ENCODE measurements at places on chromosomes 12 and 14.

DNA sequence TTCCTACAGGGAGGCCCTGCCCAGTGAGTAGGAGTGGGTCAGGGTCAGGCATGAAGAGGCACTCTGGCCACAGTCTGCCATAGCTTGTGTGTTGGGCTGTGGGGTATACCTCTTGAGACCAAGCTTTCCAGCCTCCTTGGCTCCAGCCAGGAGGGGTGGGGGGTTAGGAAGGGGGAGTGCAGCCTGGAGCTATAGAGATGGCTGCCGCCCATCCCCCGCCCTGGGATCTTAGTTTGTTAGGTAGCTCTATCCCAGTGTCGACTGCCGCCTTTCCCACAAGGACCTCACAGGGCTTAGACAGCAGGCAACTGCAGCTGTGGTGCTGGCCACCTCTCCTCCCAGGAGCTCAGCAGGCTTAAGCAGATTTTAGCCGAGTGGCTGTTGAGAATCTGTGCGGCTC is 216.4 kb downstream of the PLCZ1 start:
- DNase-seq = no peak

- DNase-seq = no peak
Observed at GRCh38 chr12:75011120-75011519, 198.5 kb downstream of the KCNC2 start.

DNA sequence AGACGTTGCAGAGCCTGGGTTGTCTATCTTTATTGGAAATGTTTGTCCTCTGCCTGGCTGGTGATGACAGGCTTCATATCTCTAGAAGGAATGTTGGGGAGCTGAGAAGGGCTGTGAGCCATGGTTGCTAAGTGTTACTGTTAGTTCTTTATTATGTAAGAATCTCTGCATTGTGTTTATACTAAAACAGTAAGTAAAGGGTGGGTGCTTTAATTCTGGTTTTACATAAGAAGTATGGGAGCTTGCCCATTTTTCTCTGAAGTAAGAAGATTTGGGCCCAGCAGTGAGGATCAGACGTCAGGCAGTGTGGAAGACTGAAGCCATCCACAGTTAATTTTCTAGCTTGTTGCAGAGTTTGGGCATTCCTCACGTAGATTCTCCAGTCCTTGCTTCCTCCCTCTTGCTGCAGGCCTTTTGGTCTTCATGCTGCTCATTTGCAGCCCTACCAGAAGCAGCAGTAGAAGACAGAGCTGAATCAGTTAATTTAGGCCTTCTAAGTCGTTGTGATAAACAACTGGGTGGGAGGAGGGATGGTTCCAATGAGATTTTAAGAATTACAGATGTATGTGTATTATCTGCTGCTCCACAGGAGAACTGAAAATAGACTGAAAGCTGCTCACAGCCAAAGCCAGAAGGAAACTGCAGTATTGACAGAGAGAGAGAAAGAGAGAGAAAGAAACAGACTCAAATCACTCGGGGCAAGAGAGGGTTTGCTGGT is 21.4 kb downstream of the WNT5B start:
- no peak for DNase-seq

GRCh38 chr14:106737021-106737420 is 1210.6 kb downstream of the TMEM121 start:
- no peak for DNase-seq

DNA sequence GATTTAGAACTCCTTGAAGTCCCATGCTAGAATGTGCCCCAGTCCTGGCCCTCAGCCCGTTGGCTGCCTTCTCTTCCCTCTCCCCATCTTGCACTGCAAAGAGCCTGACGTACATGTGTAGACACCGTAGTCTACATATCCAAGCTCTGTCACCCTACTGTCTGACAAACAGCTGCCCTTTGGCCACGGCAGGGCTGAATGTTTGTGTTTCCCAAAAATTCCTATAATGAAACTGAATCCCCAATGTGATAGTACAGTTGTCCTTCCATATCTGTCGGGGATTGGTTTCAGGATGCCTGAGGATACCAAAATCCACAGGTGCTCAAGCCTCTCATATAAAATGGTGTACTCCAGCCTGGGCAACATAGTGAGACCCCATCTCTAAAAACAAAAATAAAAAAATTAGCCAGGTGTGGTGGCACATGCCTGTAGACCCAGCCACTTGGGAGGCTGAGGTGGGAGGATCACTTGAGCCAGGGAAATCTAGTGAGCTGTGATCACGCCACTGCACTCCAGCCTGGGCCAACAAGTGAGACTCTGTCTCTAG is 12.3 kb upstream of the TFCP2 start:
- no peak for DNase-seq

GRCh38 chr12:115758183-115758582 is 519.3 kb downstream of the MED13L start:
- no peak for DNase-seq

DNA sequence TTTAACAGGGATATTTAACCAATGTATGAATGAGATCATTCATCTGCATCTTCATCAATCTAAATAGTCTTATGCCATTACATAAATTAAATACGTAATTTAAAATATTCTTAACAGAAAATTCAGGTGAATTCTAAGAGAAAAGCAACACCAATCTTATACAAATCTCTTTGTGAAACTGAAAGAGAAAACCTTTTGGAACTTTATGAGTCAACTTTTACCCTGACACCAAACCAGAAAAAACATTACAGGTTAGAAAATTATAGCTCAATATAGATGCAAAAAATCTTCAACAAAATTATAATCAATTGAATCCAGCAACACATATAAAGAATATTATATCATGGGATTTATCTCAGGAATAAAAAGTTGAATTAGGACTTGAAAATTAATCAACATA is 3.4 kb downstream of the GLIPR1L1 start:
- no peak for DNase-seq

DNA sequence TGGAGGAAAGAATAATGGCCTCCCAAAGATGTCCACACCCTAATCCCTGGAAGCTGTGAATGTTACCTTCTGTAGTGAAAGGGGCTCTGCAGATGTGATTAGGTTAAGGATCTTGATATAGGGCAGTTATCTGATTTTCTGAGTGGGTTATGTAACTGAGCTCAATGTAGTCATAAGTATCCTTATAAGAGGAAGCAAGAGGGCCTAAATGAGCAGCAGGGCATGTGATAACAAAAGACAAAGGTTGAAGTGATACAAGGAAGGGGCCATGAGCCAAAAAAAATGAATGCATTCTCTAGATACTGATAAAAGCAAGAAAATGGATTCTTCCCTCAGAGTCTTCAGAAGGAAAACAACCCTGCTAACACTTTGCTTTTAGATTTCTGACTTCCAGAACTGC is 78.8 kb downstream of the OSBPL8 start:
- no peak for DNase-seq

GRCh38 chr12:57583008-57583831 is 7.8 kb upstream of the PIP4K2C start:
- DNase-seq = peak; percentile 91

DNA sequence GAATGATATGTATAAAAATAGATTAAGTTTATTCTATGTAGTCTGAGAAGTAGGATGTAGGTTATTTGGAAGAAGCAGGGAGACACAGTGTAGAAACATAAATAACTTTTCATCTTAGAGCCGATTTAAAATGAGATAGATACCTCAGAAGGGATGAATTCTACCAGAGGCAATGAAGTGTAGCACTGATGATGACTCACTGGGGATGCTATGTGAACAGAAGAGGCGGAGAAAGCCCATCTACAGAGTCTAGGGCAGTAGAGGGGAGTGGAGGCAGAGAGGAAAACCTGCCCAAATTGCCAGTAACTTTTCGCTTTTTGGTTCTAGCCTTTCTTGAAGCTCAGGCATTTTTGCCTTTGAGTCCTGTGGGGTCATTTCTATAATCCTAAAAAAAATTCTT is 451.8 kb downstream of the ATP23 start:
- DNase-seq = no peak

- no peak for DNase-seq
Observed at GRCh38 chr12:13099844-13100604, 3.4 kb downstream of the GSG1 start.

DNA sequence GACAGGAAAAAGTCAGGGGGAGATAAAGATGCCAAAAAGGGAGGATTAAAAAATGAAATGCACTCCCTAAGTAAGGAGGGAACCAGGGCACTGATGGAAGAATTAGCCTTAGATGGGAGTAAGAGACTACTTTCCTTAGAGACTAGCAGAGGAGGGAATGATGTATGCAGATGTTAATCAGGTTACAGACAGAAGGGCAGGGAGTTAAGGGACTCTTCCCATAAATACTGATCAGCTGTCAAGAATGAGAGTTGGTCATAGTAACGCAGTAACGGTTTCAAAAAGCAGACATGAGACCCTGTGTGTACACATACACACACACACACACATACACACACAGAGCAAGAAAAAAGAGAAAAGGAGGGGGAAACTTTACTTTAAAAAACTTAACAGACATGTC is 93.4 kb downstream of the PHLDA1 start:
- no peak for DNase-seq

DNA sequence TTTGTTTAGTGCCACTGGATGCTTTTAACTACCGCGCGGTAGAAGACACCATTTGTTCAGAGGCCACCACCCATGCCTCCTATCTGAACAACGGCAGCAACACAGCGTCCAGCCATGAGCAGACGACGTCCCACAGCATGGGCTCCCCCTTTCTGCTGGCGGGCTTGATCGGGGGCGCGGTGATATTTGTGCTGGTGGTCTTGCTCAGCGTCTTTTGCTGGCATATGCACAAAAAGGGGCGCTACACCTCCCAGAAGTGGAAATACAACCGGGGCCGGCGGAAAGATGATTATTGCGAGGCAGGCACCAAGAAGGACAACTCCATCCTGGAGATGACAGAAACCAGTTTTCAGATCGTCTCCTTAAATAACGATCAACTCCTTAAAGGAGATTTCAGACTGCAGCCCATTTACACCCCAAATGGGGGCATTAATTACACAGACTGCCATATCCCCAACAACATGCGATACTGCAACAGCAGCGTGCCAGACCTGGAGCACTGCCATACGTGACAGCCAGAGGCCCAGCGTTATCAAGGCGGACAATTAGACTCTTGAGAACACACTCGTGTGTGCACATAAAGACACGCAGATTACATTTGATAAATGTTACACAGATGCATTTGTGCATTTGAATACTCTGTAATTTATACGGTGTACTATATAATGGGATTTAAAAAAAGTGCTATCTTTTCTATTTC is 93.2 kb downstream of the FLRT2 start:
- DNase-seq = no peak

DNA sequence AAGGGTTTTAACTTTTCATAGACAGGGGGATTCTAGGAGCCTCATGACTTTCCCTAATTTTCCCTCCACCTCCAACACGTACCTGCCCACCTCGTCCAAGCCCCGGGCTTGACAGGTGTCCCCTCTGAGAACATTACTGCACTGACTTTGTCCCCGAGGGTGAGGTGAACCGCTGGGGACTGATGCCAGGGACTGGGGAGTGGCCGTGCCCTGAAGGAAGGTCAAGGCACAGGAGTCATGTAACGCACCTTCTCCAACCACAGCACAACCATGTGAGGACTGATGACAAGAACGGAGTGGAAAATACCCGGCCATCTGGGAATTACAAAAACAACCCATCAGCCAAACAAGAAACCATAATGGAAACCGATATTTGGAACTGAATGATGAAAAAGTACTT is 214.7 kb upstream of the C14orf180 start:
- no peak for DNase-seq

DNA sequence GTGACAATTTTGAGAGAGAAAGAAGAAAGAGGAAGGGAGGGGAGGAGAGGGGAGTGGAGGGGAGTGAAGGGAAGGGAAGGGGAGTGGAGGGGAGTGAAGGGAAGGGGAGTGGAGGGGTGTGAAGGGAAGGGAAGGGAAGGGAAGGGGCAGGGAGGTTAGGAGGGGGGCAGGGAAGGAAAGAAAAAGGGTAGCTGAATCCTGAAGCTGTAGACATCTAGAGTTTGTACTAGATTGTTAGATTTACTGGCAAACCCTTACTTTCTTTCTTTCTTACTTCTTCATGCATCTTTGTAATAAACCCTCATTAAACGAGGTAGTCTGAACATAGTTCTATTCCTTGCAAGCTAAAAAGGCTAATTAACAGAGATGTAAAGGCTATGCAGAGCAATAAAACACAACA is 378.0 kb downstream of the MDGA2 start:
- DNase-seq = no peak

- DNase-seq = no peak
Observed at GRCh38 chr12:28242496-28243309, 52.4 kb downstream of the CCDC91 start.
